ENCODE measurements at places on chromosomes 7 and 10.

GRCh38 chr10:3774018-3774813, 10.8 kb downstream of the KLF6 start:
- no peaks in the 10 kb centered on the region for H3K27me3 ChIP-seq
- peaks cover 18% of the 10 kb centered on the region for H3K36me3 ChIP-seq

DNA sequence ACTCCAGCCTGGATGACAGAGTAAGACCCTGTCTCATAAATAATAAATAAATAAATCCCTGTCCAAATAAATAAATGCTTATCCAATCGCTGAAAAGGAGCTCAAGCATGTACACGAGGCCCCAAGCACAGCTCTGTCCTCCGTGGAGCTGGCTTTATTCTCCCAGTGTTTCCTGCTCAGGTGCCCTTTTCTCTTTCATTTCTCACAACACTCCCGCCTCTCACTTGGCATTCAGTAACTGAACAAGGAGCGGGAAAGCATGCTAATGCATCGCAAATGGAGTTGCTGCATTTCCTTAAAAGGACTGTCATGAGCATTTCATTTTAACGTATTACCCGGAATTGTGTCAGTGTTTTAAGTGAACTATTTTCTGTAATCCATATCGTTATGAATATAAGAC, 210.9 kb upstream of the C7orf33 start:
- no peak overlapping the region for H3K4me3 ChIP-seq
- H3K36me3 ChIP-seq, result no peaks in the 10 kb centered on the region
- no peaks in the 10 kb centered on the region for H3K4me1 ChIP-seq
- H3K27ac ChIP-seq, result no peak overlapping the region

DNA sequence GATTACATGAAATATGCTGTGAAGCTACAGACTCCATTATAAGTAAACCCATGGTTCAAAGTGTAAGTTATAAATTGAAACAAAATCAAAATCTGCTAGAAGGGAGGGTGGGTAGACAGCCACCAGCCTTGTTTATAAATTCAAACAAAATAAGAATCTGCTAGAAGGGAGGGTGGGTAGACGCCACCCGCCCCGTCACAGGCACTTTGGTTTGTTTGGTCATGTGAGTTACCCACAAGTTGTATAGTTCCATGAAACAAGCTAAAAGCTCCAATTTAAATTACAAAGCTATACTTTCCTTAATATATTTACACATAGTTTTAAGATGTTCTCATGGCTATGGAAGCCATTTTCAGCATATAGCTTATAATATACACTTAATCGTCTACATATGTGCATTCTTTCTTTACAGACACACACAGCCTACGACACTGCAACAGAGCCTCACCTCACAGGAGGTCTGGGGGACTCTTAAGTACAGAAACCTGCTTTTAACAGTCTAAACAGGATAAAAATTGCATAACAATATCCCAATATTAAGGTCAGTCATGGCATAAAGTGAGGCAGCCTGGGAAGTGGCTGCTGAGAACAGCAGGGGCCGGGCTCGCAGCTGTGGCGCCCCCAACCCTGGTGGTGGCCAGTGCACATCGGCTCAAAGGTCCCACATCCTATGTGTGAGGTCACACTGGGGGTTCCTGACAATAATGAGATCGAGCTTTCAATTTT, 28.1 kb upstream of the NCAPG2 start:
- no peak overlapping the region for H3K27ac ChIP-seq
- no peaks in the 10 kb centered on the region for H3K27me3 ChIP-seq
- DNase-seq, result no peak
- no peak overlapping the region for H3K4me3 ChIP-seq
- no peaks in the 10 kb centered on the region for H3K4me1 ChIP-seq

GRCh38 chr7:81062755-81063154, 143.9 kb upstream of the SEMA3C start:
- H3K27ac ChIP-seq, result no peak overlapping the region
- no peaks in the 10 kb centered on the region for H3K27me3 ChIP-seq
- H3K4me3 ChIP-seq, result no peak overlapping the region
- peaks cover 49% of the 10 kb centered on the region for H3K4me1 ChIP-seq

Measured in SJCRH30 (cell line).